H4 (cell line): ENCODE measurements at places on chromosomes 6 and 20.

GRCh38 chr6:135170849-135171248 is 10.3 kb upstream of the MYB start:
- no peak for DNase-seq

DNA sequence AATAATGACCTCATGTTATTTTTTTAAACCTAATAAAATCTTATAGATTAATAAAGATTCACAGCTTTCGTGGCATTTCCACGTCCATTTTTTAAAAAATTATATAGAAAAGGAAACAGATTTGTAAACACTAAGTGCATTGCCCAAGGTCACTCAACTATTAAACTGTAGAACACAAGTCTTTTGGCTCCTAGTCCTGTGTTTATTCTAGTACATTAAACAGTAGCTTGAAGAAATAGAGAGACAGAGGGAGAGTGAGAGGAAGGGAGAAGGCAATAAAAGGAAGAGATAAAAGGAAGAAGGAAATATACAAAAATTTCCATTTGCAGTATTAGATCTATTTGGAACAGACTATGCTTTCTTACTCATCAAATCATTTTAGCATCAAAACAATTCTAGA is 586.7 kb upstream of the CITED2 start:
- no peak for DNase-seq

DNA sequence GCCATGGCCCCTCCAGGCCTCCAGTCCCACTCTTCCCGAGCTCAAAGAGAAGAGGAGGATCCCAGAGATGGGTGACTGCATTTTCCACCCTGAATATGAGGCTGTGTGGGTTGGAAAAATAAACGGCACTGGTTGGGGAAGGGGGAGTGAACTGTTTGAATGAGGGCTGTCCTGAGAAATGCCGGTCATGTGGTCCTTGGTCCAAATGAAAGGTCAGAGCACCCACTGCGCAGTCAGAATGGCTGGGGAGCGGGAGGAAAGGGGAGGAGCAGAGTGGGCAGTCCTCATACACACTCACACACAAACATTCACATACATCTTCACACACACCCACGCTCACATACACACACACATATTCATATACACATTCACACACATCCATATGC is 83.1 kb downstream of the MRPL14 start:
- DNase-seq: no peak

GRCh38 chr20:54794110-54794509 is 318.7 kb downstream of the DOK5 start:
- no peak for DNase-seq

GRCh38 chr6:118918329-118918725 is 16.6 kb downstream of the MCM9 start:
- DNase-seq: no peak
